ENCODE measurements at places on chromosomes 2 and 18. TPM values are rescaled to one million over a fixed set of nuclear protein-coding genes. Genes with fewer than 3 reads are reported as not detected.

The C1GALT1C1L gene
- not detected for total RNA-seq

The DCC gene
- not detected for total RNA-seq

The DCAF17 gene
- total RNA-seq: 14.1 TPM

The ASPRV1 gene
- 0.63 TPM for total RNA-seq

The NAT8 gene
- not detected for total RNA-seq

The SERPINB3 gene
- not detected for total RNA-seq

The ERMN gene
- total RNA-seq: 1.5 TPM

The AQP12B gene
- not detected for total RNA-seq

The GREB1 gene
- total RNA-seq: 0.81 TPM

DNA sequence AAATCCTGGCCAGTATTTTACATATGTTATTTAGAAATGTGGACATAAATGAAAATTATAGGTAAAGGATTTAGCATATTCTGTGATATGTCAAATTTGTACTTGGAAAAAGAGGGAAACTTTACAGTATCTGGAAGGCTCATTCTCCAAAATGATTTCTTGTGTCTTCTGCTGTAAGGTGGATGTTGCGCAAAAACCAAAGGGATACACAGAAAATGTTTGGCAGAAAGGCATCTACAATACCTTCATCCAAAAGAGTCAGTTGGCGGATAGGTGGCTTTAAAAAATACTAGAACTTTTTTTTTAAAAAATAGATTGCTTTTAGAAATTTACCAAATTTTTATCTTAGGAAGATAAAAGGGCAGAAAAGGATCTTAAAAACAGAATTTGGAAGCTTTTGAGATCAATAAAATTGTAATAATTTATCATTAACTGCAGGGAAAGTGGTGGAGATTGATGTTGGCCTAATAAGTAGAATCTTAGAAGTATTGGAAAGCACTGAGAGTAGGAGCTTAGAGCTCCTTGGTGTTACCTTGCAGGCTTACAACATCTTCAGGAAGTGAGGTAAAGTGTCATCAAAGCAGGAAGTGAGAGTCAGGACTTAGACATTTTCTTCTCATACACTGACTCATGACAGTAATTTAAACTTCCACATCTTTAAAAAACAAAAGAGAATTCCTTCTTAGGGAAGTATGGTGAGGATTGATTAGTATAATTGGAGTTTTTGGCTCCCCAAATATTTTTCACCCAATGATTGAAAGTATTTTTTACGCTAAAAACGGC lies 2.1 kb downstream of the NABP1 start:
- DNase-seq: no peak

DNA sequence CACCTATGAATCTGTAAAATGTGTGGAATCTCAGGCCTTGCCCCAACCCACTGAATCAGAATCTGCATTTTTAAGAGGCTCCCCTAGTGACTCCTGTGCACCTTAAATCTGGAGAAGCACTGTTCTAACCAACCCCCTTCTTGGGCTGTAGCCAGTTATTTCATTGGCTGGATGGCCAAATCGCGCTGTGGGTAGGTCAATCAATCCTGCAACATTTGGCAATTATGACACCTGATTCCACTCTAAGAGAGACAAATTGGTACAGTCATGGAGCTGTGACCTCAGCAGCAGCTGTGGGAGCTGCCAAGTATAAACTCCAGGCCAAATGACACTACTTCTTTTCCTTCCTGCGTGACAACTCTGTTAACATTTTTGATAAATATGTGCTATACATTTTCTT lies 208.7 kb downstream of the CLIP4 start:
- no peak for DNase-seq

DNA sequence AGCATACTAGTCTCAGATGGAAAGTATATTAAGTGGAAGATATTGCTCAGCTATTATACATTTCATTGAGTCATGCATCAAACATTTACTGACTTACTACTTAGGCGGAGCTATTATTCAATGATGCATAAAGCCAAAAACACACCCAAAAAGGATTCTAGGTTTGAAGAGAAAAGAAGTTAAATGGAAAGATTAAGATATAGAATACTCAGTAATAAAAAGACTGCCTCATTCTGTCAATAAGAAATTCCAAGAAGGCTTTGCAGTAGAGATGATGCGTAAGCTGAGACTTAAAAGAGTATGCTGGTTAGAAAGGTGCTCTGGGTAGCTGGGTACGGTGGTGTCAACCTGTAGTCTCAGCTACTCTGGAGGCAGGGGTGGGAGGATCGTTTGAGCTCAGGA lies 27.6 kb downstream of the STK17B start:
- no peak for DNase-seq

GRCh38 chr18:37297106-37297505 lies 268.5 kb downstream of the CELF4 start:
- DNase-seq: no peak

DNA sequence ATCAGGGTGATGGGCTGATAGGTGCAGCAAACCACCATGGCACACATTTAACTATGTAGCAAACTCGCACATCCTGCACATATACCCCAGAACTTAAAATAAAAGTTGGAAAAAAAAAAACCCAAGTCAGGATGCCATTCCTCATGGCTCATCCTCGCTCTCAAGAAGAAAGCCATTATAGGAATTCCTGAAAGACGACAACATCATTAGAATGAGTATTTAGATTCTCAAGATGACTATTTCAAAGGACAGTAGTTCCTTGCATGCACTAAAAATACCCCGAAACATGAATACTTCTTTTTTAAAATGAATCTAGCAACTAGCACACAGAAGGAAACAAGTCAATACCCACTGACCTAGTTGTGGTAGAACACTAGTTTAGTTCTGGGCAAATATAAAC lies 285.8 kb upstream of the REV1 start:
- DNase-seq: no peak

DNA sequence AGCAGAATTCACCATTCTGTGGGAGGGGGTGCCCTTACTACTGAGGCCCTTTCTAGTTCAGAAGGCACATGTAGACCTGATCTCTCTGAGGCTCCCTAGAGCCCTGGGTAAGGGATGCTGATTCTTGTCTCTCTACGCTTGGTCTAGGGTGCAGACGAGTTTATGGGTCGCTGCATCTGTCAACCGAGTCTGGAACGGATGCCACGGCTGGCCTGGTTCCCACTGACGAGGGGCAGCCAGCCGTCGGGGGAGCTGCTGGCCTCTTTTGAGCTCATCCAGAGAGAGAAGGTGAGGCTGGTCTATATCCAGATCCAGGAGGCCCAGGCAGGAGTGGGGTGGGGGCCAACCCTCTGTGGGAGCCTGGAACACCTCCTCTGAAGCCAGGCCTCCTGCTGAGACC lies 147.2 kb downstream of the DYSF start:
- DNase-seq: no peak

DNA sequence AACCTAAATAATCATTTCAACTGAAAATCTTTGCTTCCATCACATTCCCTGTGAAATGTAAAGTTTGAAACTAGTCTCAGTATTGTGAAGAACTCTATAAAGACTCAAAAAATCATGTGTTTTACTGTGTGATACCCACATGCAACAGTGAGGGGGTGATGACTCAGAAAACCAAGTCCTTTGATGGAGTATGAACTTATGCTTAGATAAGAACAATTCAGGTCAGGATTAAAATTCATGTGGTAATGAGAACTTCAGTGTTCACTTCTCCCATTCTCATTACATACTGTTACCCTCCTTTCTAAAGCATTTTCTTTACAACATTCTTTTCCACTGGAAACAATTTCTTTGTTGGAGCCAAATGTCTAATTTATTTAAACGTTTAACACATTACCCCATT lies 360.2 kb downstream of the FSIP2 start:
- no peak for DNase-seq

All from activated CD4-positive, alpha-beta memory T cell treated with anti-CD3 and anti-CD28 coated beads for 36 hours (primary cell).